Stimulated activated CD4-positive, alpha-beta T cell treated with anti-CD3 and anti-CD28 coated beads, Interleukin-15, amount 100 ng/mL, for 1 hour (primary cell): ENCODE measurements at places on chromosomes 5 and 9.

DNA sequence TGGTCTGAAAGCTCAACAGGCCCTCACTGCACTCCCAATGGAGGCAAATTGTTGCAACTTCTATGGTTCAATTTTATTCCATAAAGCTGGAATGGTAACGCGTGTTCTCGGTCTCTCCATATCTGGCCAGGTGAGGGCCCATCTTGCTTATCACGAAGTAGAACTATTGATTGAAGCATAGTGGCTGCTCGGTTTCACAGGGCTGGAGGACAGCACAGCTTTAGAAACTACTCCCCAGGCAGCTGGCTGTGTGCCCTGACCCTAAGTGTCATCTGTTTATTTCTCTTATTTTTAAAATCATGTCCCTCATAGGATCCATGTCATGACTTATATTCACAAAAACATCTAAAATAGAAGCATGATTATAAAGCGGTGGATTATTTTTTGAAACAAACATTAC lies 223.4 kb downstream of the NPR3 start:
- DNase-seq: no peak

- no peak for DNase-seq
These were observed 1045.0 kb upstream of the DMAC1 start for GRCh38 chr9:8844549-8844948.

DNA sequence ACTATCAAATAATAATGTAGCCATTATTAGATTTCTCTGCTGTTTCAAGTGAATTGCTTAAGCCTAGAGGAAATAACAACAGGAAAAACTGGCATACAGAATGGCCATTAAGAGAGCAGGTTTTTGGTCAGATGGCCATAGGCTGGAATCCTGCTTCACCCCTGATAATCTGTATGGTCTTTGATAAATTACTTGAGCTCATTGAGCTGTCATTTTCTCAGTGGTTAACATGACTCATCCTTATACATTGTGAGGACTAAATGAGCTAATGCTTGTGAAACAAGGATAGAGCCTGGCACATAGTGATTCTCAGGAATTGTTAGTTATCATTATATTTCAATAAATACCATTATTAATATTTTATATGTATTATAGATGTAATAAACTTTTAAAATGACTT lies 516.5 kb downstream of the KIF4B start:
- DNase-seq: no peak

- DNase-seq: no peak
These were observed 87.7 kb downstream of the NSUN2 start for GRCh38 chr5:6545036-6545693.

- no peak for DNase-seq
These were observed 287.6 kb upstream of the MSX2 start for GRCh38 chr5:174436750-174437149.

- no peak for DNase-seq
These were observed 495.2 kb downstream of the TLE4 start for GRCh38 chr9:80066931-80067330.

GRCh38 chr5:33321026-33321425 lies 119.7 kb upstream of the TARS1 start:
- no peak for DNase-seq

DNA sequence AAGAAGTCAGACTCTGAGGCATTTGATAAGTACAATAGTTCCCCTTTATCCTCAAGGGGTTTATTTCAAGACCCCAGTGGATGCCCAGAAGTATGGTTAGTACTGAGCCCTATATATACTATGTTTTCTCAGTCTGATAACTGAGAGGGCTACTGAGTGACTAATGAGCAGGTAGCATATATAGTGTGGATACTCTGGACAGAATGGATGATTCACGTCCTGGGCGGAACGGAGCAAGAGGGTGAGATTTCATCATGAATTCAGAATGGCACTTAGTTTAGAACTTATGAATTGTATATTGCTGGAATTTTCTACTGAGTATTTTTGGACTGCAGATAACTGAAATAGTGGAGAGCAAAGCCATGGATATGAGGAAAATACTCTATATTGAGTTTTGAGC lies 457.6 kb downstream of the PLK2 start:
- no peak for DNase-seq

DNA sequence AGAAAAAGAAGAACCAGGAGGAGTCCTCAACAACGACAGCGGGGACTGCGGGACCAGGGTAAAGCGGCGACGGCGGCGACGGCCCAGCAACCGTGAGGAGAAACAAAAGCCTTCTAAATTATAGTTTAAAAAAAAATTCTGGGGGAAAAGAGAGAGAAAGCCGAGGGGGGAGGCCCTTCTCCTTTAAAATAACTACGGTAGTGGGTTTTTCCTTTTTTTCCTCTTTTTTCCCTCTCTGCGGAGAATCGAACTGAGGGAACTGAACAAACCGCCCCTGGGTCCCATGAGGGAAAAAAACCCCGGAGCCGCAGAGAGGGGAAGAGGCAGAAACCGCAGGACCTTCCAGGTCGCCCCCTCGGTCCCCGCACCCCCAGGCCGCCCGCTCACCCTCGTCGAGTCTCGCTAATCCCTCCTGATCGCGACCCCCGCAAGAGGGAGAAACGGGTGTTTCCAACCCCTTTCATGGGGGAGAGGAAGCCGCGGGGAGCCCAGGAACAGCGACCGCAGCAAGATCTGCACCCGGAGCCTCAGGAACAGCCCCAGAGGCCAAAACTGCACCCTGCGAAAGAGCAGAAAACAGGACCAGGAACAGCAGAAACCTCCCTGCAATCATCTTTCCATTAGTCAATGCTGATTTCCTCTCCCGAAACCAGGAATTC lies 453 bp downstream of the CPEB4 start:
- no peak for DNase-seq

DNA sequence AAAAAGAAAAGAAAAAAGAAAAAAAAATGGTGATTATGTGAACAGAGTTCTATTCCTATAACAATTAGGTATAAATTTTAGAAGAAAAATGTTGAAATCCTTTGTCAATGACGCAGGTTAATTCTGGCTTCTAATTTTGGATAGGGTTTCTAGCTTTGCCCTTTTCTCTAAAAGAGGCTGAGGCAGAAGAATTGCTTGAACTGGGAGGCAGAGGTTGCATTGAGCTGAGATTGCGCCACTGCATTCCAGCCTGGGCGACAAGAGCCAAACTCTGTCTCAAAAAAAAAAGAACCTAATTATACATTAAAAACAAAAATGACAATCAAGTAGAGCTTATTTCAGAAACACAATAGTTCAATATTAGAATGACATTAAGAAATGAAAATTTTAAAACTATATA lies 2.9 kb downstream of the STXBP1 start:
- DNase-seq: no peak
